Activated CD8-positive, alpha-beta memory T cell treated with anti-CD3 and anti-CD28 coated beads for 1 hour (primary cell): ENCODE measurements at places on chromosomes 11 and 22.

DNA sequence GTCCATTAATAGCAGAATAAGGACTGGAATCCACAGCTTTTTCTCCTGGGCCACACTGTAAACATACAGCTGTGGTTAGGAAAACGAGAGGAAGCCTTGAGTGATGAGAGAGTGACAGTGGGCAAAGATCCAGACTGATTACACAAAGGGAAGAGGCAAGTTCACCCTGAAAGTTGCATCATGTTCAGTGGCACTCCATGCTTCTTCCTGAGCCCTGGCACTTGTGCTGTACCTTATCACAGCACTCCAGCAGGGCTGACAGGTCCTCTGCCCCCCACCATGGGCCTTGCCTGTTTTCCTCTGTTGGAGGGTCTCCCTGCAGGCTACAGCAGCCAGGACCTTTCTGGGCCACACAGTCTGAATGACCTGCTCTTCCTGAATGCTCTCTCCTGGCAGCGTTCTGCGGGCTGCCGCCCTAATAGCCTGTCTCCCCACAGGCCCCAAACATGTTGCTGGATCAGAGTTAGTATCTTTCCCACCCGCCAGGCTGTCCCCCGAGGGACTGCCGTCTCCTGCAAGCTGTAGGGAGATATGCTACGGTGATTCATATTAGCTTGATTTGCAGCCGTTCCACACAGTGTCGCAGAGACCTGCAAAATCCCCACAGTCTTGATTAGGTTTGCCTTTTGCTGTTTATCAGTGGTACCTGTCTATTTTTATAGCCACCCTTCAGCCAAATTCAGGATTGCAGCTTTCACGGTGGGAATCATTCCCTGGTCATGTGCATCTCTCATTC lies 60.2 kb downstream of the NTM start:
- DNase-seq = no peak

DNA sequence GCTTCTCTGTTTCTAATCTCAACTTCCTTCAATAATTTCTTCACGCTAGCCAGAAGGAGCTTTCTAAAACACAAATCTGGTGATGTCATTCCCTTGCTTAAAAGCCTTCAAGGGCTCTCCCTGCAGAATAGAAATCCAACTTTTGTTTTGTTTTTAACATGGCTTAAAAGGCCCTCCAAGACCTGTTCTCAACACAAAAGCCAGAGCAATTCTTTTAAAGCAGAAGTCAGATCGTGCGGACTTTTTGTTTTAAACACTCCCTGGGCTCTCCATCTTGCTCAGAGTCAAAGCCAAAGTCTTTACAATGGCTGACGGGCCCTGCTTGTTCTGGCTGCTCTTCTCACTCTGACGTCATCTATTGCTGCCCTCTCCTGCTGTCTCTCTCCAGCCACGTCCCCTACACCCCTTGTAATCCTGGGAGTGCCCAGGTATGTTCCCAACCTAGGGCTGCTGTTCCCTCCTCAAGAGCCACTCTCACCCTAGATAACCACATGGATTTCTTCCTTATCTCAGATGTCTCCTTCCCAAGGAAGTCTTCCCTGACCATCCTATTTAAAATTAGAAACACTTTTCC lies 22.5 kb downstream of the TECTA start:
- DNase-seq = no peak

DNA sequence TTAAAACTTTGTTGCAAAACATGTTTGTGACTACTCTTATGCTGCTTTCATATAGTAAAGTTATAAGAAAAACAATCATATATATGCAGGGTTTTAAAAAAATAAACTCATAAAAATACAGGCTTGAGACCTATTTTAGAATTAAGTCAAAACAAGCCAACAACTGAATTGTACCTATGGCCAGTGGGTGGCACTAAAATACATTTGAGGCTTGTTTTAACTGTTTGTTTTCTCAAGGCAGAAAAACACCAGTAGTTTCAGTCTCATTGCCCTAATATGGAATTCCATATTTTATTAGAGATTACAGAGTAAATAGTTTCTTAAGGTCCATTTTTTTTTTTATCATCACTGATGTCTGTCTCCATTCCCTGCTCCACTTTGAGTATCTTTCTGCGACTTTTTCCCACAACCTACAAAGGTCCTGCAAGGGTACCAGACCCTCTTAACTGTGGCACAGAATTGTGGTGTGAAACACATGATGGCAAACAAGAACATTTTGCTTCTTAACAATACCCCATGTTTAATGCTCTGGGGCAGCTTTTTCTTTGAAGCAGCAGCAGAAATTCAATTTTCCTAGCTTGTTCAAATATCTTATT lies 8.5 kb upstream of the CCDC89 start:
- no peak for DNase-seq

- no peak for DNase-seq
Observed at GRCh38 chr11:66950112-66950535, 8.1 kb downstream of the PC start.

- DNase-seq = no peak
Observed at GRCh38 chr11:126660761-126661425, 305.4 kb downstream of the ST3GAL4 start.

DNA sequence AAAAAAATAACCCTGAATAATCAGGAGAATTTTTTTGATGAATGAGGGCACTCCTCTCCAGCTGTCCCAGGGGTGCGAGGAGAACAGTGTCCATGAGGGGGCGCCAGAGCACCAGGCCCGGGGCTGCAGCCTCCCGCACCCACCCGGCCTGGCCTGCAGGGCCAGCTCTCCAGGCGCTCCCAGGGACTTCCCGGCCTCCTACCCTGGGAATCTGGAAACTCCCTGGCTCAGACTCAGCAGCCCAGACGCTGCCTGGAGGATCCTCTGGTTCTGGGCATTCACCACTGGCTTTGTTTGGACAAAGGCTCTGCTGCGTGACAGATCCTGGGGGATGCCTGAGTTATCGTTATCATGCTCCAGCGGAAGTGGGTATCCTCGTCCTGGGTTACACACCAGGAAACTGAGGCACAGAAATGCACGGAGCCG lies 31.0 kb downstream of the MCM5 start:
- peak; percentile 27 for DNase-seq

- DNase-seq = no peak
Observed at GRCh38 chr22:31526270-31526669, 29.9 kb downstream of the SFI1 start.

- no peak for DNase-seq
Observed at GRCh38 chr22:25781801-25782200, 39.8 kb downstream of the MYO18B start.

DNA sequence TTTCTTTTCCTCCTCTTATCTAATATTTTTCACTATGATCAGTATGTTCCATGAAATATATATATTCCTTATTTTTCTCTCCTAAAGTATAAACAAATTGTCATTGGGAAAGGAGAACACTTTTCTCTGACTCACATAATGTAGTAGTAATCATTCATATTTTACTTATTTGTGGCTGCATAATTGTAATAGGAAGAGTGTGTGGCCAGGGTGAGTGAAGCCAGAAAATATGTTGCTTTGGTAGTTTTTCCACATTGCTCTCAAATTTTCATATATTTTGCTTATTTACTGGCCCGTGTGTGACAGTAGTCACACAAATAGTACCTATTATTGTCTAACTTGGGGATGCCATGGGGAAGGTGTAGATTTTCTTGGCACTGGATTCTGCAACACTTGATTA lies 172.1 kb downstream of the DYNC2H1 start:
- no peak for DNase-seq

GRCh38 chr11:119999220-119999619 lies 138.7 kb downstream of the TRIM29 start:
- DNase-seq = no peak

GRCh38 chr11:5620651-5621521 lies 3.9 kb upstream of the TRIM34 start:
- no peak for DNase-seq

- no peak for DNase-seq
Observed at GRCh38 chr22:22127100-22127499, 117.5 kb upstream of the VPREB1 start.

- DNase-seq = no peak
Observed at GRCh38 chr11:1084561-1085439, 10.1 kb downstream of the MUC2 start.

- no peak for DNase-seq
Observed at GRCh38 chr11:126317756-126318573, 14.1 kb downstream of the DCPS start.

- no peak for DNase-seq
Observed at GRCh38 chr11:40227730-40228129, 1231.7 kb downstream of the LRRC4C start.

- DNase-seq = no peak
Observed at GRCh38 chr22:19058713-19059451, 63.3 kb downstream of the DGCR2 start.

DNA sequence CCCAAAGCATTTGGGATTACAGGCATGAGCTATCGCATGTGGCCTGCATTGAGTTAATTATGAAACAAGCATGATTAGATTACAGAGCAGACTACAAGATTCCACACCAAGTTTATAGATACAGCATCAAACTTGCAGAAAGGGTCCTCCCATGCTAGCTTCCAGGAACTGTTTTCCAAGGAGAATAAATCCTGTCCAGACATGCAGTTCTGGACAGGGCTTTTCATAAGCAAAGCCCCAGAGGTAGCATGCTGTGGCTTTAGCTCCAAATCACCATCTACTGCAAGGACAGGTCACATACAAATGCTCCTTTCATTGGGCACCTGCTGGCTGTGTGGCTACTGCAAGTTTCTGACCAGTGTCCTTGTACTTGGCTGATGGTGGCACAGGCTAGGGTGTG lies 57.1 kb downstream of the HIRA start:
- no peak for DNase-seq

DNA sequence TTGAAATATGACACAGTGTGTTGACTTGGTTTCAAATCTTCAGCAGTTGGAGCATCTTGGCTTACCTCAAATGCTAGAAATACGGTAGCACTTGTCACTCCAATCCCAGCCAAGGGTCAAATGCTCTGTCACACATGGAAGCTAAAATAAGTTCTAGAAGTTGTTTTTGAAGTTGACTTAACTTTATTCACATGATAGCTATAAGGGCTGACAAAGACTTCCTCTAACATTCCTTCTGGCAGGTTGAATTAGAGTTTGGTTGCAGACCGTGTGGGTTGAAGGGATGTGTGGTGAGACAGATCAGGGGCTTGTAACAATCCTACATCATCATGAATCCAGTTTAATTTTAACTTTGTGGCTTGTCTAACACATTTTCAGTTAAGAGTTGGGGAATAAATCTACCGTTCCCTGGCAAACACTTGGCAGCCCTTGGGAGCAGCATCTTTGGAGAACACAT lies 4.6 kb downstream of the SLN start:
- DNase-seq = no peak

- DNase-seq = no peak
Observed at GRCh38 chr11:911890-912219, 1.2 kb upstream of the CHID1 start.

DNA sequence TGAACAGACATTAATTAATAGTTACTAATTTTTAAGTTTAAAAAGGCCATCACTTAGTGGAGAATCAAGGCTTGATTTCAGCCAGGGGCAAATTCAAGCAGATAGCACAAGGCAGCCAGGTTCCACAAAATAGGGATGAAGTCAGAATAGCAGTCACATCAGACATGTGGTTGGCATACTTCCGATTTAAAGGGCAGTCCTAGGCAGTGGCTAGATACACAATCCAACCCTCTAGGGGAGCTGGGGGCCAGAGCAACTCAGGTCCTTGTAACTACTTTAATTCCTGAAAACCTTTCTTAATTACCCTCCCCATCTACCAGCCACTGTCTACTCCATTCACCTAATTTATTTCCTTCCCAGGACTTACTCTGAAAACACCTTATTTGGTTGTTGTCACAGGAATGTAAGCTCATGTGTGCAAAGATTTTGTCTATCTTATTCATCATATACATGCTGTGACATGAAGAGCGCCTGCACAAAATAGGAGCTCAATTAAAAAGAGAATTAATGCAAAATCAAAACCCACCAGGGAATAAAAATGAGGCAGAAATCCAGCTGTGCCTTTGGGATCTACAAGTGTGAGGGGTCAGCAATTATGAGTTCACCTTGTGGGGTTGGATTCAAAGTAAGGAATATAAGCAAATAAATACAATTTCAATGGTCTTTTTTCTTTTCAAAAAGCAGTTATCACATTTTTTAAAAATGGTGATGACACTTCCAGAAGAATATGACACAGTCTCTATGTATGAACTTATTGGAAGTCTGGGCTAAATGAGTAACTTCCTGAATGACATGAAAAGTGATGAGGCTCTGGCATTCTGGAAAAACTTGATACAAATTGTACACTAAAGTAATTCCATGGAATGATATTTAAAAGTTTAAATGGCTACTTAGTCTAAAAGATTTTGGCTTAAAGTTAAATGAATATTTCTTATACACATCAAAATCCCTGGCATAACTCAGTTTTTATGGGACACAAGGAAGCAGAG lies 53.8 kb downstream of the COPB1 start:
- no peak for DNase-seq

DNA sequence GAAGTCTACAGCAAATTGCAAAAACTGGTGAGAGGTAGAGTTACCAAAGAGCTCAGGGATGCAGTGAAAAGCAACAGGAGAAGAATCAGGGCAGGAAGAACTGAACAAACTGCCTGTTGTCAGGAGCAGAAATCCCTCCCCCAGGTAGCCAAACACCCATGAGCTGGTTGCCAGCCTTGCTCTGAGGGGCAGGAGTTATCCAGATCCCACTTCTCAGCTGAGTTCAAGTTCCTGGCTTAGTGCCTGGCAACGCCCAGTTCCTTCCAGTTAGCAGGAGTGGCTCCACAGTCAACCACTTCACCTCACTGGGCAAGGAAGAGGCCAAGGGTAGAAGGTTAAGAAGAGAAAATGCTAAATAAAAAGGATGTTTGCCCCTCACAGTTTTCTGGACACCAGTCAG lies 1.9 kb upstream of the MPZL2 start:
- no peak for DNase-seq

DNA sequence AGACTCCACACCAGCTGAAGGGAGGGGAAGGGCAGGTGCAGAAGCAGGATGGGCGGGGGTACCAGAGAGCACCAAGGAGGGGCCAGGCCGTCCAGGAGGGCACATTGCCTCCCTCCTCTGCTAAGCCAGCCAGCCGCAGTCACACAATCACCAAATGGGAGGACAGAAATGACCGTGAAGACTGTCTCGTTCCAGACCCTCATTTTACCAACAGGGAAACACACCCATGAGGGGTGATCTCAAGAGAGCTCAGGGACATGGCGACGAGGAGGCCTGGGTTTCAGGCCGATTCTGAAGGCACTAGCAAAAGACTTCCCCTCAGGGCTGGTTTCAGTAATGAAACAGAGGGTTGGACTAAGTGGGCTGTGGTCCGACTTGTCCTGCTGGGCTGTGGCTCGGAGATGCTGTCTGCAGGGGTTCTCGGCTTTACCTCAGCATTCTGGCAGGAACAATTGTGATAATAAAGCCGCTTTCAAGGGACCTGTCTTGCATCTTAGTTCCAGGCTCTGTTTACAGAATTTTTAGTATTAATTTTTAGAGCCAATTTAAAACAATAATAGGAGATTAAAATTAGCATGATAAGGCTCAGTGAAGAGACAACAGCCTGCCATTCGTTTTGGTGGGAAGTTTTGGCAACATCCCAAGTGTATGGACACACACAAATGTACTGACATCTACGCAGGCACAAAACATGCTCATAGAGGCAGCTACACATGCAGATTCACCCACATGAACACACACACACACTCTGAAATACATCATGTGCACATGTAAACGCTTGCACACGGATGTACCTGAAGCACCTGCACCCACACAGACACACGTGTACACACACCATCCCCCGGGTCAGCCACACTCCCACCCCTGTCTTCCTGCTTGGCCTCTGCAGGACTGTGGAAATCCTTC lies 2.0 kb upstream of the B3GAT1 start:
- no peak for DNase-seq

- DNase-seq = no peak
Observed at GRCh38 chr11:101401245-101401644, 182.6 kb downstream of the TRPC6 start.

- no peak for DNase-seq
Observed at GRCh38 chr11:117554601-117555333, 227.1 kb downstream of the CEP164 start.
